ENCODE measurements at places on chromosomes 7 and 10. TPM values are rescaled to one million over a fixed set of nuclear protein-coding genes. Genes with fewer than 3 reads are reported as not detected.

Gene RBM20
- total RNA-seq: not detected

Gene SLC18A3
- total RNA-seq: not detected

Gene MAGI2
- 0.12 TPM for total RNA-seq

Gene TSPAN13
- 1.1 TPM for total RNA-seq

Gene EBLN1
- not detected for total RNA-seq

Gene COBL
- not detected for total RNA-seq

Gene SPDYE6
- not detected for total RNA-seq

Gene TRA2A
- total RNA-seq: 96.8 TPM

Gene STOX1
- 0.76 TPM for total RNA-seq

Gene SFRP5
- total RNA-seq: not detected

Gene MMD2
- total RNA-seq: not detected

Gene WDR37
- total RNA-seq: 17.4 TPM

Gene TIMM23
- 110 TPM for total RNA-seq

Gene HABP2
- not detected for total RNA-seq

Gene UBTD1
- 2.1 TPM for total RNA-seq

Gene CCDC126
- 6.2 TPM for total RNA-seq

Gene EVX1
- not detected for total RNA-seq

Gene HTR5A
- not detected for total RNA-seq

Gene PDE6C
- total RNA-seq: not detected

Gene AASS
- total RNA-seq: 0.47 TPM

Gene LIPN
- total RNA-seq: not detected

Gene EPO
- not detected for total RNA-seq

Gene ZNF467
- 0.21 TPM for total RNA-seq

Gene HYAL4
- total RNA-seq: not detected

Gene OR2A42
- total RNA-seq: not detected

Gene RTKN2
- 2.7 TPM for total RNA-seq

Gene TMEM229A
- total RNA-seq: not detected

Gene CALML5
- total RNA-seq: not detected

Gene HPSE2
- not detected for total RNA-seq

Gene PAX4
- total RNA-seq: not detected

Data from activated CD4-positive, alpha-beta T cell treated with anti-CD3 and anti-CD28 coated beads, Interleukin-2, amount 10 ng/mL, durations not matched to agents 24 days and 14 days (primary cell).